LoVo (cell line): ENCODE measurements at places on chromosomes 12 and 14.

DNA sequence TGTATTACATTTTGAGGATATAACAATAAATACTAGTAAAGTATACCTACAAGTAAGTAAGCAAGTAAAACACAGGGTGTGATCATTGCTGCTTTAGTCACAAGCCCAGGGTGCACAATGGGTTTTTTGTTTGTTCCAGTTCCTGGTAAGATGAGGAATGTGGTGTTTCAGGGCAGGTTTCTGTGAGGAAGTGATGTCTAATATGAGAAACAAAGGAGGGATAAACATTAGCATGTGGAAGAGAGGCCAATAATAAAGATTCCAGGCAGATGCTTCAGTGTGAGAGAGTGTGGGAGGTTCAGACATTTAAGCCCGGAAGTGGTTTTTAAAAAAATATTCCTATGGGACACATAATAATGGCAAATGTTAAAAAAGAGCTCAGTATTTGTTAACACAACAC, 808.1 kb upstream of the USP15 start:
- DNase-seq: peak; percentile 20

DNA sequence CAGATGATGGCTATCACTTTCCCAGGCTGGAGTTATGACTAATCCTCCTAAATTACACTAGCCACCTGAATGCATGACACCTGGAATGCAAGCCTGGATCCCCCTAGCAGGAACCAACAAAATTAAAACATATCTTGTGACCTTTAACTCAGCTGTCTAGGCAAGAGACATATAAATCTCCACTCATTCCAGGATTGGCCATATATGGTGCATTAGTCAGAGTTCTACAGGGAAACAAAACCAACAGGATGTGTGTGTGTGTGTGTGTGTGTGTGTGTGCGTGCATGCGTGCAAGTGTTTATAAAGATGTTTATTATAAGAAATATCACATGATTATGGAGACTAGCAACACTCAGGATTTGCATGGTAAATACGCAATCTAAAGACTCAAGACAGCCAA, 212.8 kb downstream of the KIF21A start:
- no peak for DNase-seq

- DNase-seq: no peak
Measured at GRCh38 chr12:24767016-24767415, 181.9 kb downstream of the BCAT1 start.

DNA sequence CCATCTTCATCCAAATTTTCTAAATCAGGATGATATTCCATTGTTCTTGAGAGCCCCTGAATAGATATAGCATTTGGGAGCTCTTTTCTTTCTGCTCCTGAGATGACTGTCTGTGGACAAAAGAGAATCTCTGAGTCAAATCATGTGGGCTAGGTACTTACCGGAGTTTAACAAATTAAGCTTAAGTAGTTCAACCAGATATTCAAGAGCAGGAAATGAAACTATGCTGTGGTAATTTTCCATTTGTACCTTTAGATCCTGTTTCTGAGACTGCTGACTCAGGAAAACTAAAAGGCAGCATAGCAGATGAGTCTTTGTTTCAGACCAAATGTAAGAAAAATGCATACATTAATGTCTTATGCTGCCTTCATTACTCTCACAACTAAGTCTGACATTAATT, at the start of gene CLEC7A:
Gene CLEC7A, minus strand, starts transcription at position 158 of the 400 bp plus-strand sequence. Its CDS starts 117 bp downstream, at position 41.
- DNase-seq: no peak

DNA sequence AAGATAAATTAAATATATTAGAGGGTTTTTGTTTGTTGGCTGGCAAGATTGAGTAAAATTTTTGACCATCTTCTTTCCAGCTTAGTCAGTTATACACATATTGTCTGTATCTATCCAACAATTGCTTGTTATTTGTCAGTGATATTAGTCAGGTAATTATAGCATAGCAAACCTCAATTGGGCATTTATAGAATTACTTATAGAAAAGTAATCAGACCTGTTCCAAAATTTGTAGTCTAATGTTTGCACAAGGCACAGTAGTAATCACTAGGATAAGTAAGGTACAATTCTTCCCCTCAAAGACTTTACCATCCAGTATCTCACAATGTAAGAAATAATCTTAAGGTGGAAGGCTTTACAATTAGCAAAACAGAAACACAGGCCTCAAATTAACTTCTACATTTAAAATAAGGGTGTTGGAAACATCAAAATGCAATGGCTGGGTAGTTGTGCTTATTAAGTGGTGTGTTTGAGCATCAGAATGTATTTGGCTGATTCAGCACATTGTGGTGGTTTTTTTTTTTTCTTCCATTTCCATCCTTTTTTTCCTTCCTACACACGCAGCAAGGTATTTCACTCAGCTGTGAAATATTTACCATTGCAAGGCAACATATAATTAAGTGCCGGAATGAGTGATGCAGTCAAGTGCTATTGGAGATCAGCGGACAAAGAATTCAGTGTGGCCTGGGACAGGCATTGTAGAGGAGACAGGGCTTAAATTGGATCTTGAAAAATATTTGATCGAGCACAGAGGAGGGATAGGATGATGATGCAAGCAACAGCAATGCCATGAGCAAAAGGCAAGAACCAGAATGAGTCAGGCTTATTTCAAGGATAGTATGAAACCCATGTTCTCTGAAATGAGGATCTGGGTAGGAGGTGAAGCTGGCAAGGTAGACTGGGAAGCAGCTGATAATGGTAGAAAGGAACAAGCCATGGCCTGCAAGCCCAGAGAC, 178.2 kb downstream of the AKAP6 start:
- DNase-seq: peak; percentile 62

- no peak for DNase-seq
Measured at GRCh38 chr14:21467616-21468015, 9.1 kb downstream of the RAB2B start.

- DNase-seq: peak; percentile 41
Measured at GRCh38 chr12:121009741-121010140, 6.5 kb downstream of the C12orf43 start.

DNA sequence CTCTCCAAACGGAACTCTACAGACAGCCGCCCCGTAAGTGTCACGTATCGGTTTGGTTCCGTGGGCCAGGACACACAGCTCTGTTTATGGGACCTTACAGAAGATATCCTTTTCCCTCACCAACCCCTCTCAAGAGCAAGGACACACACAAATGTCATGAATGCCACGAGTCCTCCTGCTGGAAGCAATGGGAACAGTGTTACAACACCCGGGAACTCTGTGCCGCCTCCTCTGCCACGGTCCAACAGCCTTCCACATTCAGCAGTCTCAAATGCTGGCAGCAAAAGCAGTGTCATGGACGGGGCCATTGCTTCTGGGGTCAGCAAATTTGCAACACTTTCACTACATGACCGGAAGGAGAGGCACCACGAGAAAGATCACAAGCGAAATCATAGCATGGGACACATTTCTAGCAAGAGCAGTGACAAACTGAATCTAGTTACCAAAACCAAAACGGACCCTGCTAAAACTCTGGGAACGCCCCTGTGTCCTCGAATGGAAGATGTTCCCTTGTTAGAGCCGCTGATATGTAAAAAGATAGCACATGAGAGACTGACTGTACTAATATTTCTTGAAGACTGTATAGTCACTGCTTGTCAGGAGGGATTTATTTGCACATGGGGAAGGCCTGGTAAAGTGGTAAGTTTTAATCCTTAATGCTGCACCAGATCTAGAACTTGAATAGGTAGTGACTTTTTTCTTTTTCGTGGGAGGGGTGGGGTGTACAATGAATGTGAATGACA, 69.7 kb downstream of the WDR20 start:
- no peak for DNase-seq

- no peak for DNase-seq
Measured at GRCh38 chr12:1464925-1465324, 129.5 kb downstream of the FBXL14 start.

GRCh38 chr14:49634547-49635334, at the start of gene DNAAF2:
Gene DNAAF2 (minus strand): TSS chr14:49635244. CDS start chr14:49635149, 95 bp downstream.
- peak; percentile 62 for DNase-seq

- DNase-seq: no peak
Measured at GRCh38 chr14:73239393-73240241, 2.3 kb downstream of the PAPLN start.

DNA sequence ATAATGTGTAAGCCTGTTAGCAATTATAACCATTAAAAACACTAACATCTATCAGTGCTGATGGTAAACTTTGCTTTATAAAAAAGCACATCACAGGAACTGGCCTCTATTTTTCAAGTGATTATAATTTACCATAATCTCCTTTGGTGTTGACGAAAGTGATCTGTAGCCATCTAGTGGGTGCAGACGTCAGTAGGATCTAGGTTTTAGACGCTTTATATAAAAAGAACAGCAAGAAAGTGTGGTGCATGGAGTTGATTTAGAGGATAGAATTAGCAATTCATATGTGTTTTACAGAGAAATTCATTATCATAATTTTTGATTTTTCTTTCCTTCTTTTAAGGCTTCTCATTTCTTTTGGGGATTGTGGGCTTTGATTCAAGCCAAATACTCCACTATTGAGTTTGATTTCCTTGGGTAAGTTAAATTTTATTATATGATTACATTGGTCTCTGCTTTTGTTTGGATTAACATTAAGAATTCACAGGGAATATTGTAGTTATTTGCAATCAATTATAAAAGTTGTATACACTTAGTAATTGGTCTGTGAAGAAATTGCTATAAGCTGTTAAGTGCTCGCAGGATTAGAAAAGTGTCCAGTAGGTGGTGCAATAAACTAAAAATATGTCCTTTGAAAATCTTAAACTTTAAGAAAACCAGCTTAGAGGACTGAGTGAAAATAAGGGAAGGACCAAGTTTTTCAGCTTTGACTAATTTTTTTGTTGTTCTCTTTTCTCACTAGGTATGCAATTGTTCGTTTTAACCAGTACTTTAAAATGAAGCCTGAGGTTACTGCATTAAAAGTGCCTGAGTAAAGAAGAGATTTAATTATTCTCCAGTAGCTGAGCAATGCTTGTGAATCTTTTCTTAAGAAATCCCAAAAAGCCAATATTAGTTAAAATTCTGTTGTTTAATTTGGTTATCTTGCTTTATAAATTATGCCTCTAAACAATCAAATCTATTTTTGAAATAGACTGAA, 59.5 kb downstream of the ETNK1 start:
- peak; percentile 36 for DNase-seq

GRCh38 chr12:68610370-68611093, at the start of gene RAP1B:
Gene RAP1B (plus strand): TSS chr12:68610899. CDS start chr12:68648725, 37,826 bp downstream.
- DNase-seq: peak; percentile 96

- no peak for DNase-seq
Measured at GRCh38 chr12:108587826-108588225, 10.1 kb downstream of the TMEM119 start.

DNA sequence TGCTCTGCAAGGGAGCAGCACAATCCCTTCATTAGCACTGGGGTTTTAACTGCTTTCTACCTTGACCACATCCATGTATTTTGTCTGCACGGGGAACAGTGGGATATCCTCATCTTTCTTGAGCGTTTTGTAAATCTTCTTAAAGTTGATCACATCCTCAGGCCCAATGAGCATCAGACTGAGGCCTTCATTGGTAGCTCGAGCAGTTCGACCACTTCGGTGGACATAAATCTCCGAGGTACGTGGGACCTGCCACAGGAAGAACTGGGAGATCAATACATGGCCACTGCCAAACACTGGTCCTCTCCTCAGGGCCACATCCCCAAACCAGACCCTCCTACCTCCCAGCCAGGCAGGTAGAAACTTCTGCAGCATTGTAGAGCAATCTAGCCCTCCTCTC, 26.1 kb downstream of the DDX24 start:
- no peak for DNase-seq

GRCh38 chr14:104578321-104578720, 1.2 kb upstream of the C14orf180 start:
- DNase-seq: no peak

GRCh38 chr12:110829308-110829707, 17.5 kb upstream of the CCDC63 start:
- DNase-seq: no peak

- peak; percentile 42 for DNase-seq
Measured at GRCh38 chr14:68376067-68376779, 416.6 kb downstream of the ZFP36L1 start.

DNA sequence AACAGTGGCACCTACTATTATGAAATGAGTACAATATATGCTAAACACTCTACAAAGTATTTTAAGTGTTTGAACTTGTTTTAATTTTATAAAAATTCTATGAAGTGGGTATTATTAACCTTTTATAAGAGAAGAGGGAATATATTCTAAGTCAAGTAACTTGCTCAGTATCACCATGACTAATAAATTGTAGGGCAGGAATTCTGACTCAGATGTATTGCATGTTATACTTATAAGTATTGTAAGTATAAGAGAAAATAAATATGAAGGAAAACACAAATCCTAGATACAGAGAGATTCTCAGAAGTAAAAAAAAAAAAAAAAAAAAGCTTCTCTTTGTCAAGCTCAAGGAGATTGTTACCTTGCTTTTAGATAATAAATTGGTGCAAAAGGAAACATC, 893.2 kb downstream of the SLC16A7 start:
- no peak for DNase-seq

DNA sequence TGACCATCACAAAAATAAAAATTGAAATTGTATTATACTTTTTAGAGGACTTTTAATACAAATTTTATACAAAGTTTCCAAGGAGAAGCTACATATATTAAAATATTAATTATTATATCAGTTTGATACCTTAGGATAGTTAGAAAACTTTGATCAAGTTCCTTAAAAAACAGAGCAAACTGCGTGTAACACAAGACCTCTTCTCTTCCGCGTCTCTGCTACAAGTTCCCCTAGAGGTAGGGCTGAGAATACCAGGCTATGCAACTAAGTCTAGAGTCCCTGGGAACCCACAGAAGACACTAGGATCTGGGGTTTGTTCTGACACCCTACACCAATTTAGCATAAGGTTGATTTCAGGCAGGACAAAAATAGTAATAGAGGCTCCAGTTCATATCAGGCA, 319.0 kb downstream of the FOXG1 start:
- peak; percentile 4 for DNase-seq

GRCh38 chr12:51189790-51190355, 16.9 kb upstream of the TFCP2 start:
- DNase-seq: no peak

GRCh38 chr12:124482567-124482893, 84.9 kb downstream of the NCOR2 start:
- DNase-seq: no peak

- DNase-seq: no peak
Measured at GRCh38 chr12:104272938-104273337, 30.6 kb upstream of the EID3 start.

- DNase-seq: no peak
Measured at GRCh38 chr12:1880153-1880845, 38.2 kb downstream of the CACNA2D4 start.

- DNase-seq: no peak
Measured at GRCh38 chr12:92488735-92489134, 214.1 kb upstream of the PLEKHG7 start.

GRCh38 chr12:60391051-60391450, 795.2 kb downstream of the SLC16A7 start:
- no peak for DNase-seq

DNA sequence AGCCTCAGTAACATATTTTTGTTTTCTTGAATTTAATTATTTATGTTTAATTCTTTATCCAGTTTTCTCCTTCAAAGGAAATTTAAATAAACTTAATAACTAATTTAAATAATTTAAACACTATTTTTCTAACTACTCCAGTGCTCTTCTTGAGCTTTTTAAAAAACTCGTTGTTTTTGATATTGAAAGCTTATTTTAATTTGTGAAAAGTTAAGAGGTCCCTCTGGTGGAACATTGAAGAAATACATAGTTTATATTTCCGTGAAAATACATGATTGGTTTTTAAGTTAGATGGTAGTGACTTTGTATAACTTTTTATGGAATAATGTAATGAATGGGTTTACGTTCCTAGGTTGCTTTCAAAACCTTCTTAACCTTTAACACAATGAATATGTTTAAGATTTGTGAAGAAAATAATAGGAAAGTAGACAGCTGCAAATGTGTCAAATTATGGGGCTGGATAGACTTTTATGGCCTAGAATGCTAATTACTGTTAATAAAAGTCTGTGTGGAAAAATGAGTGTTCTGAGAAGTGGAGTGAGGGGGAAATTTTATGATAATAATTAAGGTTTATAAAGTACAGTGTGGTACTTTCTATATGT, 45.9 kb upstream of the MSRB3 start:
- peak; percentile 37 for DNase-seq
